ENCODE measurements at places on chromosomes 1 and 21.

- DNase-seq = peak; percentile 49
These were observed 47.7 kb downstream of the MEF2D start for GRCh38 chr1:156452907-156453306.

- DNase-seq = peak; percentile 92
These were observed 3.4 kb downstream of the TAGLN2 start for GRCh38 chr1:159921700-159922504.

DNA sequence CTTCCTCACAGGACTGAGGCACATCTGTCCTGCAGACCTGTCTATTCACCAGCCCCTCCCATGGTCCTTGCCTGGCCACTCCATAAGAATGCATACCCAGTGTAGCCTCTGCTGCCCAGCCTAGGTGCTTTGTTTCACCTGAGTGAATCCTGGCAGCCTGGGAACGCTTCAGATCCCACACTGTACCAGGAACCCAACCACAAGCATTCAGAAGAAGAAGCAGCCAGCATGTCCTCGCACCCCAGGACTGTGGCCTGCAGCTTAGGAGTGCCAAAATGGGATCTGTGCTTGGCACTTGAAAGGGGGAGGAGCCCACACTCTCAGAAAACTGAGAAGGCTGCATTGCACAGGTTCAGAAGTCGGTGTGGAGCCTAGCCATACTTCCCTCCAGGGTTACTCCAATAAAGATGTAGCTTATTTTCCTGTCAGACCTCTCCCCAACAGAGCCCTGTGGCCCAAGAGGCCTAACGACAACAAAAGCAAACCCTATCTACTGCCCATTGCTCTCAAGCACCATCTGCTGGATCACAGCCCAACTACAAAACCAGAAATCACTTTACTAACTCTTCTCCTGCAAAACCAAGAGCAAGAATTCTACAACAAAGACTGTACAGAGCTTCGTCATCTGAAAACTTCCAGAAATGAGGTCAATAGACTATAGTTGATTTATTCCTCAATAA lies 923.1 kb upstream of the NEGR1 start:
- DNase-seq = no peak

GRCh38 chr1:94714152-94714551 lies 106.0 kb upstream of the SLC44A3 start:
- no peak for DNase-seq

- DNase-seq = no peak
These were observed 550 bp upstream of the PTBP2 start for GRCh38 chr1:96721053-96721415.

All from hematopoietic multipotent progenitor cell treated with erythropoietin and hydrocortisone succinate and interleukin-3 and kit ligand, for 6 days (in vitro differentiated cells).